ENCODE measurements at places on chromosomes 11 and 22.

GRCh38 chr11:43316451-43316850 lies 4.7 kb downstream of the API5 start:
- no peak for DNase-seq

DNA sequence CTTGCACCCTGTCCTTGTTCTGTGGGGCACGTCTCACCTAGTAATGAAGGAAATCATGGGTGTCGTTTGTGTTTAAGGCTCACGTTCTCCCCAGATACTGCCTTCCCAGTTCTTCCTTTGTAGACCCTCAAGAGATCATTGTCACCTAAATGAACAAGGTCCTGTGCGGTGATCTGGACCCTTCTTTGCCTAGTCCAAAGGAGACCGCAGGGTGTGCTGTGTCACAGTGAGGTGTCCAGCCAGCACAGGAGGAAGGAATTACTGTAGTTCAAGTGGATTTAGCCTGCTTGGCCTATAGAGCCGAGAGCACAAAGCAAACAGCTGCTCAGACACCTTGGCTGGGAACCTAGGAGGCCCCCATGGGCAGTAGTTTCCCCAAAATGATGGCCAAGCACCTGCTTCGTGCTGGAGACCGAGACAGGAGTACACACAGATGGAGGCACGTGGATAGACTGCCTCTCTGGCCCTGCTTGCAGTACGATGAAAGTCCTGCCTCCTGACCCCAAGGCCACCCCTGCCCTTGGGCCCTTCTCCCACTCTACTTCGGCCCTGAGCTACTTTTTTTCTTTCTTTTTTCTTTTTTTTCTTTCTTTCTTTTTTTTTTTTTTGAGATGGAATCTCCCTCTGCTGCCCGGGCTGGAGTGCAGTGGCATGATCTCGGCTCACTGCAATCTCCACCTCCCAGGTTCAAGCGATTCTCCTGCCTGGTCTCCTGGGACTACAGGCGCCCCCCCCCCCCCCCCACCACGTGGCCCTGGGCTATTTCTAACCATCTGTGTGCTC lies 19.4 kb upstream of the PPFIA1 start:
- no peak for DNase-seq

DNA sequence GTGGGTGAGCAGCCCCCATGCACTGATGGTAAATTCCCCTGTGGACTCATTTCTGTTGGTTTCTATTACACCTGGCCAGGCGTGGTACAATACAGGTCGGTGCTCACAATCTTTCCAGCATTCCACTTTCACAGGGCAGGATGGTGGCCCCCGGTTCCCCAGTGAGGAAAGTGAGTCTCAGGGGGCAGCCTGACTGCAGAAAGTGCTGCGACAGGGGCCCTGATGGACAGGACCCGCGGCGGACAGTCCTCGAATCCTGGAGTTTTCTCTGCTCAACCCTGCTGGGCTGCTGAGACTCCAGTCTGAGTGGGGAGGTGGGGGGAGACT lies 3.1 kb upstream of the PGGHG start:
- no peak for DNase-seq

GRCh38 chr11:73653996-73654395 lies 7.6 kb downstream of the PLEKHB1 start:
- DNase-seq, result no peak

DNA sequence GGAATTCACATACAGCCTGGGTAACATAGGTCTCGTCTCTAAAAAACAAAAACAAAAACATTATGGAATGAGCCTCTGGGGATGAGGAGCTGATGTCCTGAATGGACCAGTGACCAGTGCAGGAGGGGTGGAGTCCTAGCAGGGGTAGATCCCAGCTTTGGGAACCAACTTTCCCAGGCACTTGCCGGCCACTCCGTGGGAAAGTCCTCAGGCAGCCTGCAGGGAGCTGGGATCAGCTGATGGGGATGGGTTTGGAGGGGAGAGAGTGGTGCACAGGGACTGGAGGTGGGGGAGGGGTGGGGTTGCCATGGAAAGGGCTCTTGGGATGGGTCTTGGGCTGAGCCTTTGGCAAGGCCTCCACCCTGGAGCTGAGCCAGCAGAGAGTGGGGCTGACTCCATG lies 19.1 kb downstream of the MGAT3 start:
- DNase-seq, result no peak

- no peak for DNase-seq
Observed at GRCh38 chr22:19659805-19660345, 54.4 kb upstream of the SEPTIN5 start.

DNA sequence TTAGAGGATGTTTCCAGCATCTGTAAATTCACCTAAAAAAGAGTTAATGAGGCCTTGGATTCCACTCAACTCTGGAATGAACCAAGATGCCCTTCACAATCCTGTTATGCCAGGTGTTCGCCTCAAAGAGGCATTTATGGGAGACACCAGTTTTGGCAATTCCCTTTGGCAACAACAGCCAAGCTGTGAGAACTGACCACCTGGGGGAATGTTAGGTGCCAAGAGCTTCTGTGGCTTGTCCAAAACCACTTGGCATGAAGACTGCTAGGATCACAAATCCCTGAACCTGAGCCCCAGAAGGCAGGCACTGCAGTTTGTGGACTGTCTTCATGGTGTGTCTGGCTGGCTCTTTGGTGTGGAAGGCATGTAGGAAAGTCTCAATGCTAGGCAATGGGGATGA lies 164.4 kb upstream of the BDNF start:
- DNase-seq, result no peak

- no peak for DNase-seq
Observed at GRCh38 chr11:10461276-10461790, 6.3 kb downstream of the AMPD3 start.

DNA sequence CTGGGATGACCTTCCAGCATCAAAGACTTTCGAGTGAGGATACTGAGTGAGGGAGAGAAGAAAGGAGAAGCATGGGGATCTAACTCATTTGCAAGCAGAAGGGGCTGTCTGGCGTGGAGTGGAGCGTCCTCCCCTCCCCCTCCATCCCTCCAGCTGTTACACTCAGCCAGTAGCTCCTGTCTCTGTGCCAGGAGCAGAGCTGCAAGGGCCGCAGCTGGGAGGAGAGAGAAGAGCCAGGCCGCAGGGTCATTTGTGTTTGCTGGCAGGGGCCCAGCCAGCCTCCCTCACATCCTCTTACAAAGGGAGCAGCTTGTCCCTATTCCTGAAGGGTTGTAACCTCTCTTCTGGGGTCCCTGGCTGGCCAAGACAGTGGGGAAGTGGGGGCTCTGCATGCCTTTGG lies 57.9 kb downstream of the NECTIN1 start:
- no peak for DNase-seq

DNA sequence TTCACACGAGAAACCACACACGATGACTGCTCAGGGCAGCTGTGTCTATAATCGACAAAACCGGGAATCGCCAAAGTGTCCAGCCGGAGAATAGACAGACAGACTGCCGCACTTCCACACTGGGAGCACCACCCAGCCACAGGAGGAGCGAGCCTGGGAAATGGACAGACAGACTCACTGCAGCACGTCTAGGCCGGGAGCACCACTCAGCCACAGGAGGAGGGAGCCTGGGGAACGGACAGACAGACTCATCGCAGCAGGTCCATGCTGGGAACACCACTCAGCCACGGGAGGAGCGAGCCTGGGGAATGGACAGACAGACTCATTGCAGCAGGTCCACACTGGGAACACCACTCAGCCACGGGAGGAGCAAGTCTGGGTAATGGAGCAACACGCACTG lies 137.2 kb downstream of the BRD1 start:
- DNase-seq, result no peak

Data from DMS53 (cell line).